ENCODE measurements at places on chromosomes 3 and 15.

DNA sequence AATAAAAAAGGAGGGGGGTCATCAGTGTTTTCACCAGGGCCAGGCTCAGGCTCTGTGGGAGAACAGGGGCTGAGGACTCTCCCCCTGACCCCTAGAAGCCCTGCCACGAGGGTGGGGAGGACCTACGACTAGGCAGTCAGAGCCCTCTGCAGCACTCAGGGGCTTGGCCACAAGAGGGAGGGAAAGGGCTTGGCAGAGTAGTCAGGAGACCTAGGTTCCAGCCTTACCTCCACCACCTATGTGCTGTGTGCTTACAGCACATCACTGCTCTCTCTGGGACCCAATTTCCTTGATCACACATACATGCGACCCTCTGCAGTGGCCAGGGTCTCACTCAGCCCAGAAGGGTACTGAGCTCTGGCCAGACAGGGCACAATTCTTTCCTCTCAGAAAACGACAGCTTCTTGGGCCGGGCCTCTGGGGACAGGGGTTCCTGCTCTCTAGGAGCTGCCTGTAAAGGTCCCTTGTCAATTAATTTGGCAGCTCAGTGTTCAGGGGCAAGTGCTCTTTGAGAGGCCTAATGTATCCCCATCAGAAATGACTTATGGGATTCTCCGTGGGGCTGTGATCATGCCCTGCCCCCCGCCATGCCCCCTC is 16.4 kb upstream of the SKIC8 start:
- no peak for DNase-seq

DNA sequence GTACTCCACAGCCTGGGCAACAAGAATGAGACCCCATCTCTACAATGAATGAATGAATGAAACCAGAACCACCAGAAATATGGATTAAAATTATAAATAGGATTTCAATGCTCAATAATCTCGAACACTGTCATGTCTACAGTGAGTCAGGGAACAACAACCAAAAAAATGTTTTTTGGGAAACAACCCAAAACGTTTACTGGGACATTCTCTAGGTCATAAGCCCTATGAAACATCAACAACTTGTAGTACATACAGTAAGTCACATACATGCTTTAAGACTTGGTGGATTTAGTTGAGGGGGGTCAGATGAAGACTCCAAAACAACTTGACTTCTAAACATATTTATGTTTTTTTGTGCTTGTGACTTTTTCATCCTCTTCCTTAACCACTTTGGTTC is 511.2 kb downstream of the FOXP1 start:
- DNase-seq, result no peak

- no peak for DNase-seq
Observed at GRCh38 chr3:105904251-105904650, 35.4 kb upstream of the CBLB start.

GRCh38 chr3:50567011-50567385 is 549 bp downstream of the C3orf18 start:
- no peak for DNase-seq

All from GM04504 (cell line).